ENCODE measurements at places on chromosomes 16 and 17.

- peak; percentile 59 for DNase-seq
Observed at GRCh38 chr17:79923974-79924638, 84.9 kb upstream of the CBX4 start.

DNA sequence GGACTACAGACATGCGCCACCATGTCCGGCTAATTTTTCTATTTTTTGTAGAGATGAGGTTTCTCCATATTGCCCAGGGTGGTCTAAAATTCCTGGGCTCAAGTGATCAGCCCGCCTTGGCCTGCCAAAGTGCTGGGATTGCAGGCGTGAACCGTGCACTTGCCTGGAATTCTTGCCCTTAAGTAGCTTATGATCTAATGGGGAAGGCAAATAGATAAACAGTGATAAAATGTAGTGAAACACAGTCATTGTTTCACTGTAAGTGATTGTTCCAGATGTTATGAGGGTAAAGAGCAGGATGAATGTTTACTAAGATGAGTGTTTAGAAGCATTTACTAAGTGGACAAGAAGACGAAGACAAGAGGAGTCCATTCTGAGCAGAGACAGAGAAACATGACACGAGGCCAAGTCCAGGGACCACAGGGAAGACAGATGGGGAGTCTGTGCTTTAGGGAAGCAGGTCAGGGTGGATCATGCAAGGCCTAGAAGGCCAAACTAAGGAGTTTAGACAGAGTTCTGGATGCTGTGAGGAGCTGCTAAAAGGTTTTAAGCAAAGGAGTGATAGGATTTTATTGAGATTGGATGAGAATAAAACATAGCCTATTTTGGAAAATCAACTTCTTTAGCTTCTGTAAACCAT is 36.9 kb downstream of the YPEL2 start:
- no peak for DNase-seq

- no peak for DNase-seq
Observed at GRCh38 chr17:77914385-77915254, 43.9 kb upstream of the TNRC6C start.

DNA sequence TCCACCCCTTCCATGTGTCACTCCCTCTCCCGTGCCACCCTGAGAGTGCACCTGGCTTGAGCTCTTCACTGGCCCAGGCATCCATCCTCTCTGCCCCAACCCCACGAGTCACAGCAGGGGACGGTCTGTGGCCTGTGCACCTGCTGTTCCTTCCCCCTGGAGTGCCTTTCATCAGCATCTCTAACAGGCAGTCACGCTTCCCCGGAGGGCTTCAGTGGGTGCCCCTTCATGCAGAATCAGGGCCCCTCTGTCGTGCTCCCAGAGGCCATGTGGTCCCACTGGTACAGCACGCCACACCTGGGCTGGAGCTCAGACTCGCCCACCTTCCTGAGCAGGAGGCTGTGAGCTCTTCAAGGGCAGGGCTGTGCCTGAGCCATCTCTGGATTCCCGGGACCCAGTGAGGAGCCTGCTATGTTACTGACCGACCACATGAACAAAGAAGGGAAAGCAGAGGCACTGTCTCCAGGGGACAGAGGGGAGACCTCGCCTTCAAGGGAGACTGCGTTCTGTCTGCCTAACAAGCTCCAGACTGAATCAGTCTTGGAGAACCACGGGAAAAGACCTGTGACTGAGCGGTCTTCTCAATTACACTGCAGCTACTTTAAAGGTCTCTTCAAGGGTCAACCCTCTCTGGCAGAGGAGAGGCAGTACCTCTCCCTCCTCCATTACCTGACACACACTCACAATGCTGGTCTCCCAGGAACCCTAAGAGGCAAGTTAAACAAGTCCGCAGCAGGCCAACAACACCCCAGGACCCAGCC is 78.8 kb upstream of the DOC2B start:
- DNase-seq = no peak

DNA sequence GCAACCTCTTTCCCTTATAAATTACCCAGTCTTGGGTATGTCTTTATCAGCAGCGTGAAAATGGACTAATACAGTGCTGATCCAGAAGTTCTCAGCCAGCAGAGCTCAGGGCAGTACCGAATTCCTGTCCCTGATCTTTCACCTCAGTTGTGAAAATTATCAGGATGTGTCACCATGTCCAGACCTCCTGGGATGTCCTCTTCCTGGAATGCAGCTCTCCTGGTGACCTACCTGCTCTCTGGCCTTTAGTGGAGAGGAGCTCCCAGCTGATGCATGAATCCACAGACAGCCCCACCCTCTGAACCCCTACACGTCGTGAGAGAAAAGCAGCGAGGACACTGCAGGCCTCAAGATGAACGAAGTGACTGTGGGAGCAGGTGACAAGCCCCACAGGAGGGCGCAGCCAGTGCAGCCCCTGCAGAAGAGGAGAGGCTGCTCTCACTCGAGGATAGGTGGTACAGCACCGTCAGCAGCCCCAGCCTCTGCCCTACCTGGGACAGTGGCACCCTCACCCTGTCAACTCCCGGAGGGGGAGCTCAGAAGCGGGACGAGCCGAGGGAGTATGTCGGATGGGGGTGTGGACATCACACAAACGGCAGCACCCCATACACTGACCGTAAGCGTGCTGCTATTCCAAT is 22.0 kb upstream of the C16orf95 start:
- DNase-seq = no peak

GRCh38 chr16:16763449-16763848 is 384.5 kb downstream of the NPIPA7 start:
- DNase-seq = no peak

- no peak for DNase-seq
Observed at GRCh38 chr17:61253362-61253761, 146.3 kb upstream of the TBX2 start.

DNA sequence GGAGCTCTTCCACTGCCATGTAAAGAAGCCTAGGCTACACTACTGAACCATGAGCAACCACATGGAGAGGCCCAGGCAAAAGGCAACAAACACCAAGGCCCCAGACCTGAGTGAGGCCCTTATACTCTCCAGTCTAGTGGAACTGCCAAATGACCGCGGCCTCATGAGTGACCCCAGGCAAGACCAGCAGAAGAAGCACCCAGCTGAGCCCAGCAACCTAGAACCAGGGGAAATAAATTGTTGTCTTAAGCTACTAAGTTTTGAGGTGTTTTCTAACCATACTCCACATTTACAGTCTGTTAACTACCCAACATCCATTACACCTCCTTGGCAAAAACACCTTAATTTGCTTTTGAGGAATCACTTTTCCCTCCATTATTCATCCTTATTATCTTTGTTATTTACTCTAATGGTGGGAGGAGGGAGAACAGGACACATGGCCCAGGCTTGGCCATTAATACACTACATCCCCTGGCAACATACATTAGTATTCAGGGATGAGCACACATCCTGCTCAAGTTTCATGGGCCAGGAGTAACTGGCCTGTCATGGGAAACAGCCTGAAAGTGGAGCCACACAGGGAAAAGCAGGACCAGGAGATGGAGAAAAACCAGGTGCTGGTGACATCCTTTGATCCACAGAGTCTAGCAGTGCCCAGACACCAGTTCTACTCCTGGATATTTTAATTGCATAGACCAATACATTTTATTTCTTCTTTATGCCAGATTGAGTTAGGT is 26.2 kb downstream of the SLC39A11 start:
- peak; percentile 67 for DNase-seq

DNA sequence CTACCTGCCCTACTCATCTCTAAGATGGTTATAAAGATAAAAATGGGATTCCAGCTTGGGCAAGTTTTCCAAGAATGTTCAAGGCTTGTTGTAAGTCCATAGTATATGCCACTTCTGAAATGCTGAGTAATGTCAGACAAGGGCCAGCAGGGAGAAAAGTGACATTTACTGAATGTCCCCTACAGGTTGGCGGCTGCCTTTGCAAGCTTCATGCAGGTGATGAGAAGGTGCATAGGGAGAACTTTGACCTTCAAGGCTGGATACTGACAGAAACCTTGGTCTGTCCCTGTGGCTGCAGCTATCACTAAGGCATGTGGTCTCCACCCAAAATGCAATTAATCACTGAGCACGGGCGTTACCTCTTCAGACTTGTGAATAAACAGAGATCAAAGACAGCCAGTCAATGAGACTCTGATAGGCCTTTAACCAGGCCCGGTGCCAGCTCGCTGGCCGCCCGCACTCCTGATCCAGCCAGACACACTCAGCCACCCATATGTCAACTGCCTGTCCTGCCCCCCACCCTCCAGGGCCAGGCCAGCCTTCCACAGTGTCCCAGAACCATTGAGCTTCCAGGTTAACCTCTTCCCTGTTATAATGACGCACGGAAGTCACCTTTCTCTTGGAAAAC is 26.8 kb upstream of the AXIN2 start:
- DNase-seq = no peak

DNA sequence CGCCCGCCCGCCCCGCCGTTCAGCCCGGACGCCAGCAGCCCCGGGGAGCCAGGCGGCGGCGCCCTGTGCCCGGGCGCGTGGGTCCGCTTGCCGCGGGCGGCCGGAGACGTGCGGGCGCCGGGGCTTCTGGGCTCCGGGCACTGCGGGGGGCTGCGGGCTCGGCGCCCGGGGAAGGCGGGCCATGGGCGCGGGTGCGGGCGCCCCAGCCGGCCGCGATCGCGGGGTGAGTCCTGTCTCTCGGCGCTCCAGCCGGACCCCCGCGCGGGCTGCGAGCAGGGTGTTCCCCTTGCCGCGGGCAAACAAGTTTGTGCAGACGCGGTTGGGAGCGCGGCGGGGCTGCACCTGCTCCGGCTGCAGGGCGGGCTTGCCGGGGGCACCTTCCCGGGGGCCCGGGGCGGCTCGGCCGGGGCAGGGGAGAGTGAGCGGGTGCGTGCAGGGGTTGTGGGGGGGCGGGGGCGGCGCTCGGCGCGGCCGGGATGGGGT is 292 bp downstream of the WSCD1 start:
- no peak for DNase-seq

GRCh38 chr17:82238472-82239201 is 9.8 kb downstream of the SLC16A3 start:
- DNase-seq = no peak

- DNase-seq = no peak
Observed at GRCh38 chr16:15466886-15467781, 32.7 kb downstream of the BMERB1 start.

DNA sequence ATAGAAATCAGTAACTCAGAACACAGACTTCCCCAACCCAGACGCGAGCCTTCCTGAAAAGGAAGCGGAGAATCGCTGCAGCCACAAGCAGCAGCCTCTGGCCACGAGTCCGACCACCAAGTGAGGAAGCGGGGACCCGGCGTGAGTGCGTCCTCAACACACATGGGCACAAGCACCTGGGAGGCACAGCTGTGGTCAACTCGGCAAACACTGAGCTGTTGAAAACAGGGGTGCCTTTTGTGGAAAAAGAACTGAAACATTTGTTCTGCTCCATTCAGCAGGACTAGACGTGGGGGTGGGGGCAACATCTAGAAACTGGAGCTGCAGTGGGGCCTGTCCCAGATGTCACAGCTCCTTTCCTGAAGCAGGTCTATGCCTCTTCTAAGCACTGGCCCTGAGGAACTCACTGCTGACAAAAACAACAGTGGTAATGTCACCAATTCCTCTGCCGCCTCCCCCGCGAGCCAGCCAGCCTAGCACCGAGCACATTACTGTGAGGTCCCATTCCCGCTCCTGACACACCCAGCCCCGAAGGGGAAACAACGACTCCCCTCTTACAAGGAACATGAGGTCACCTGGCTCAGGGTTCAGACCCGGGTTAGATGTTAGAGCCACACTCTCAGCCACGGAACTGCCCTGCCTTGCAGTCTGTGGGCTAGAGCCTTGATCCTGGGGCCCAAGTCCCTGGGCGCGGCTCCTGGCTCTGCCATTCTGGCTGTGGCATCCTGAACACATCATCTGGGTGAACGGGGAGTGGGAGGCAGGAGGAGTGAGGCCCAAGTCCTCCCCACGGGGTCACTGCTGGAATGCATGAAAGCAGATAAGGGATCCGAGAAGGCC is 29.0 kb downstream of the KDM8 start:
- DNase-seq = no peak

- DNase-seq = no peak
Observed at GRCh38 chr16:82996814-82997213, 370.0 kb downstream of the CDH13 start.

DNA sequence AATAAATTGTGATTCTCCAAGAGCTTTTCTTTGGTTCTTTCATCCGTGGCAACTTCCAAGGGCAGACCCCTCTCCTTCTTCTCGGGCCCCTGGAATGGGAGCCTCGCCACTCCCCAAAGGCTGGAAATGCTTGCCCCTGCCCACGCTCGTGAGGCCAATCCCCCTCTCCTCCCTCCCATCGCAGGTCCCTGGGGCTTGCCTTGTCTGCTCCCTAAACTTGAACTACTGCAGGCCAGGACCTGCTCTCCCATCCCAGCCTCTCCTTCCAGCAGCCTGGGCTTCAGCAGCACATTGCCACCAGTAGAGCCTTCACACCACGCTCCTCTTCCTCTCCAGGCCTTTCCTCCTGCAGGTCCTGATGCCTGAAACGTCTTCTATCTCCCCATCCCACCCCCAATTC is 11.1 kb downstream of the PITPNM3 start:
- no peak for DNase-seq

DNA sequence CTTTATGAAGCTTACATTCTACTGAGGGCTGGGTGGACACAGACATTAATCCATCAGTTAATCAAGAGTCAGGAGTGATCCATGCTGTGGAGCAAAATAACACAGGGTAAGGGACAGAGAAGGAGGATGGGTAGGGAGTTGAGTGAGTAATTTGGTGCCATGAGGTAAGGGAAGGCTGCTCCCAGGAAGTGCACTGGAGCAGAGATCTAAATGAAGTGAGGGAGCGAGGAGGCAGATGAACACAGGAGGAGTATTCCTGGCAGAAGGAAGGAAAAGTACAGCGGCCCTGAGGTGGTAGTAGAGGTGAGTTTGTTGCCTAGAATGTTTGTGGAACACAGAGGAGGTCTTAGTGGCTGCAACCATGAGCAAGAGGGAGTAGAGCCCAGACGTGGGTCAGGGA is 34.8 kb downstream of the ASIC2 start:
- DNase-seq = no peak

- DNase-seq = no peak
Observed at GRCh38 chr17:29086628-29087332, 43.8 kb downstream of the PIPOX start.

- DNase-seq = no peak
Observed at GRCh38 chr17:64625541-64625940, 36.6 kb downstream of the SMURF2 start.

DNA sequence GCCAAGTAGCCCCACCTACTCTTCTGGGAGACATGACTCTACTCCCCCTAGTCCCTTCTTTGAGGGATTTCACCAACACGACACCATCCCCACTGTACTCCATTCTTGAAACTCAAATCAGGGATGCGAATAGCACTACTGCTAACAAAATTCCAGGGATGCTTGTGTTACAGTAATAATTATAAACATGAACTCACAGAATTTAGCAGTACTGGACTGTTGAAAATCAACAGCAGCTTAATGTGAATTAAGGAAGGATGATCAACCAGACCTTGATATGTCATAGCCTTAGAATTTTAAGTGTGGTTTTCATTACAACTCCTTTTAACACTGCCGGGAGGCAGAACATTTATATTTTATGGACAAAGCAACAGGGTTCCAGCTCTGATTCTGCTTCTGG is 37.9 kb downstream of the AMFR start:
- DNase-seq = no peak

- no peak for DNase-seq
Observed at GRCh38 chr17:73151916-73152632, 12.7 kb upstream of the SSTR2 start.

- DNase-seq = no peak
Observed at GRCh38 chr17:3507071-3507470, 31.3 kb downstream of the ASPA start.

All from SK-N-DZ (cell line).